CD4-positive, alpha-beta T cell treated with Interleukin-12 subunit alpha and Interleukin-12 subunit beta, for 1 hour (primary cell): ENCODE measurements at places on chromosomes 11 and 22.

- no peak for DNase-seq
Observed at GRCh38 chr11:111631024-111631665, 28.9 kb downstream of the SIK2 start.

DNA sequence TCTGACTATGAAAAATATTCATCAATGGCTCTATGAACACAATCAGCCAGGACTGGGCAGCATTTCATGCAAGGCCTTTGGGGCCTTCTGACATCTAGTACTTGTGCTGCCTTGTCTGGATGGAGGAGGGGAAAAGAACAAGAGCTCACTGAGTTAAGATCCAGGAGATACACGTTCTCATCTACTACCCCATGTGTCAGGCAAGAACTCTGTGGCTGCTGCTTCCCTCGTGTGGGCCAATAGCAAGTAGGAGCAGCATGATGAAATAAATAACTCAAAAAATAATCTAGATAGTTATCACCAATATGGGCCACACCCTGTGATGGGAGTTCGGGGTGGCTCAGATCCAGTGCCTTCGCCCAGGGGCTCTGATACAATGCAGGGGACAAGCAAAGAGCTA lies 7.3 kb downstream of the KCNE3 start:
- no peak for DNase-seq

GRCh38 chr11:79117488-79117887 lies 323.3 kb downstream of the TENM4 start:
- no peak for DNase-seq

- no peak for DNase-seq
Observed at GRCh38 chr11:125315079-125315740, 150.7 kb downstream of the PKNOX2 start.

DNA sequence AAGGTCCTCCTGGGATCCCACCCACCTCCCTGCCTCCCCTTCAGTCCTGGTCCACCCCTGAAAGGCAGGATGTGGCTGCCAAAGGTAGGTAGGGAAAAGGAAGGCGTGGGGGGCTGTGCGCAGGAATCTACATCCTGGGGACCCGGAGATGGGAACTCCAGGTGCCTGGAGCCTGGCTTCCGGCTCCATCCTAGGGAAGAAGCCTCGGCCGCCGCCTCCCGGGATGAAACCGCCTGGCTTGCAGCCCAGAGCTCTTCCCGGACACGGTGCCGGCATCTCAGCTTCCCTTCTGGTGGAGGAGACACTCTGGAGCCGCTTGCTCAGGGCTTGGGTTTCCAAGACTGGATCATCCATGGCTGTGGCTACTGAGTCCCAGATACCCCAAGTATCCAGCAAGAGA lies 33.3 kb upstream of the PDGFB start:
- no peak for DNase-seq

DNA sequence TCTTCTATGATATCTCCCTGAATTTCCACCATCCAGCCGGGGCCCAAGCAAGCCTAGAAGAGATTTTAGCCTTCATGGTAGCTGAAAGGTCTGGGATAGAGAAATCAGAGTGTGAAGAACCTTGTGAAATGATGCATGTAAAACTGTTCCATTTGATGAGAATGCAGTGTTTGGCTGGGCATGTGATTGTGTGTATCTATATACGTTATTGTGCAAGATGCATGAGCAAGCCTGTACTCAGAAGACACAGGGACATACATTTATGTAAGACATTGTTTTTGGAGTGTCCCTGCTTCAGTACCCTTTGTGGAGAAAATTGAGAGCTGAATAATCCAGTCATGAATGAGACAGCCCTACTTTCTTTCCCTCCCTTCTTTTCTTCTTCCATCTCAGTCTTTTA lies 15.2 kb upstream of the OR52K2 start:
- no peak for DNase-seq

DNA sequence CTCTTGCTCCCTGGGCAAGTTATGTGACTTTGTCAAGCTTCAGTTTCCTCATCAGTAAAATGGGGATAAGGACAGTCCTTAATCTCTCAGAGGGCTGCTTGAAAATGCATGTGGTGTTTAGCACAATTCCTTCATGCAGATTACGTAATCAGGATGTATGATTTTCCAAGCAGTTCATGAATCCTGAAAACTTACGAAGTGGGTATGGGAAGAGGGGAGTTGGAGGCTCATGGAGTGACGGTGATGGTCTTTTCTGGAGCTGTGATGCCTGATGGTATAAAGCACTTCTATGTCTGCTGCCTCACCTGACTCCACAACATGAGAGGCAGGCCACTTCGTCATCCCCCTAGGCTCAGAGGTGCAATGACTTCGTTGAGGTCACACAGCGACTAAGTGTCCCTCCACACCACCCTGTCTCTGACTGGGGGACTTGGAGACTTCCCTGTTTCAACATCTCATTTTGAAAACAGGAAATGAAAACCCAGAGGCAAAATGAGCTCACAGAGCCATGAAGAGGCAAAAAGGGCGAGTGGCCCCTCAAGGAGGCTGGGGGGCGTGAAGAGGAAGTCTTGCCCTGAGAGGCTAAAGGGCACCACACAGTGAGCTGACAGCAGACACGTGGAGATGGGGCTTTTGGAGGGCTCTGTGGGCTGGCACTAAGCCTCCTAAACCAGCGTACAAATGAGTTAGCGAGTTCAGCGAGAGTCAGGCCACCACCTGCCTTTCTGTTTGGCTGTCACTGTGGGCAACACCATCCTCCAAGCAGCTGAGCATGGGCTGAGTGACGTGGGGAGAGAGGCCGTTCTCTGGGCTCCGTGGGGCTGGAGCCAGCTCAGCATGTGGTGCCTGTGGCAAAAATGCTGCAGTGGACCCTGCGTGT lies 10.1 kb downstream of the MCM5 start:
- DNase-seq = peak; percentile 28

GRCh38 chr11:119928047-119928446 lies 199.0 kb upstream of the NECTIN1 start:
- no peak for DNase-seq

DNA sequence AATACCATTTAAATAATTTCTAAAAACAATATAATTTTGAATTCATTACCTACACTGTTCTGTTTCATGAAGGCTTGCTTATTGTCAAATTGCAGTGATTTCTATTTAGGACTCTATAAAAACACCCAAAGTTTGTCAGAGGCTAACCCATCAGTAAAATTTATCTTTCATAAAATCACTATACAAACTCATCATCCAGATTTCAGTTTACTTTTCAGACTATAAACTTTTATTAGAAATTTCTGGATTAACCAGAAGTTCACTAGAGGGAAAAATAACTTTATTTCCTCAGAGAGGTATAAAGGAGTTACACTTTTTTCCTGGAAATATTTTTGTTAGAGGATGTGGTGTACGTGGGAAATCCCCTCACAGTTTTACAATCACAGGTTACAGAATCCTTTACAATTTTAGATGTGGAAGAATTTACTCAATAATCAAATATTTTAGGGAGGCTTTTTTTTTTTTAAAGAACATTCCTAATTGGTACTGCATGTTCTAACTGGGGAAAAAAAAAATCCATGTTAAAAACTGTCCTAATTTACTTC lies 176.7 kb downstream of the SWAP70 start:
- DNase-seq = peak; percentile 15

DNA sequence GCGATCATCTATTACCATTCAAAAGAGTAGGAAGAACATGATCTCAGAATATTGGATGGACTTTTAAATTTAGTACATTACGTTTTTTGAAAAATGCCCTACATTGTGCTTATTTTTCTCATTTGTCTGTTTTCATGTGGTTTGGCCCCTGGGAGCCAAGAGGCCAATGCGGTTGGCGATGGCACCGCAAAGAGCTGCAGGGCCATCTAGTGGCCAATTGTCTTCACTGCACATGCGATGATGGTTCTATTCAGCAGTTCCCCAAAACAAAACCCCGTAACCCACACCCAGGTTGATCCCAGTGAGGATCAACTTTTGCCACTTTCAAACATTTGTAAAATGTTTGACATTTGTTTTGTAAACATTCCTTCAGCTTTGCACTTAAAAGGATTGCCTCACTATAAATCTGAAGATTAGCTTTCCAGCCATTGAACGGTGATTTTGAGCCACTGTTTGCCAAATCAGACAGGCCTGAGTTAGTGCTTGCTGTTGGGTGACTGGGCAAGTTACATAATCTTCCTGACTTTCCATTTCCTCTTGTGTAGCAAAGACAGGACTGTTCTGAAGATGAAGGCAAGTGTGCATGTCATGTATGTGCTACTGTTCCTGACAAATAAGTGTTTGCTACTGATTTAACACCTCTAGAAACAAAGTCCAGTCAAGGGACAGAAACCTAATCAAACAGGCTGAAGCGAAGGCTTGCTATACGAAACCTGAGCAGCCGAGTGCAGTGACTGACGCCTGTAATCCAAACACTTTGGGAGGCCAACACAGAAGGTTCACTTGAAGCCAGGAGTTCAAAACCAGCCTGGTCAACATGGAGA lies 29.2 kb upstream of the XBP1 start:
- peak; percentile 82 for DNase-seq

DNA sequence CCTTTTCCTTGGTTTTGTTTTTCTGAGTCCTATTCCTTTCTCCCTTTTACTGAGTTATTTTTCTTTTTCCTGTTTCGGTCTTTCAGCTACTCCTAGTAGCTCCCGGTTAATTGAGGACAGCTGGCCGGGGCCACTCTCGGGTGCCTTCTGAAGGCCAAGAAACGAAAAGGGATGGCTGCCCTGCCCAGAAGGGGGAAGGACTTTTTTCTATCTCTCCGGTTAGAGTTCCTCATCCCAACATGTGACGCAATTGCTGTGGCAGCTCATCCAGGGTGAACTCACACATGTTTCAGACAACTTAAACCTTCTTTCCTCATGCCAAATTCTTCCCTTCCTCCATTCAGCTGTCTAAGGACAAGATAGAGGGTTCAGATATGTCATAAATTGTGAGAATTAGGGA lies 83.6 kb downstream of the PIWIL4 start:
- no peak for DNase-seq

GRCh38 chr11:29452146-29452545 lies 564.7 kb downstream of the KCNA4 start:
- DNase-seq = no peak

- DNase-seq = no peak
Observed at GRCh38 chr11:3101921-3102640, 44.9 kb upstream of the CARS1 start.

DNA sequence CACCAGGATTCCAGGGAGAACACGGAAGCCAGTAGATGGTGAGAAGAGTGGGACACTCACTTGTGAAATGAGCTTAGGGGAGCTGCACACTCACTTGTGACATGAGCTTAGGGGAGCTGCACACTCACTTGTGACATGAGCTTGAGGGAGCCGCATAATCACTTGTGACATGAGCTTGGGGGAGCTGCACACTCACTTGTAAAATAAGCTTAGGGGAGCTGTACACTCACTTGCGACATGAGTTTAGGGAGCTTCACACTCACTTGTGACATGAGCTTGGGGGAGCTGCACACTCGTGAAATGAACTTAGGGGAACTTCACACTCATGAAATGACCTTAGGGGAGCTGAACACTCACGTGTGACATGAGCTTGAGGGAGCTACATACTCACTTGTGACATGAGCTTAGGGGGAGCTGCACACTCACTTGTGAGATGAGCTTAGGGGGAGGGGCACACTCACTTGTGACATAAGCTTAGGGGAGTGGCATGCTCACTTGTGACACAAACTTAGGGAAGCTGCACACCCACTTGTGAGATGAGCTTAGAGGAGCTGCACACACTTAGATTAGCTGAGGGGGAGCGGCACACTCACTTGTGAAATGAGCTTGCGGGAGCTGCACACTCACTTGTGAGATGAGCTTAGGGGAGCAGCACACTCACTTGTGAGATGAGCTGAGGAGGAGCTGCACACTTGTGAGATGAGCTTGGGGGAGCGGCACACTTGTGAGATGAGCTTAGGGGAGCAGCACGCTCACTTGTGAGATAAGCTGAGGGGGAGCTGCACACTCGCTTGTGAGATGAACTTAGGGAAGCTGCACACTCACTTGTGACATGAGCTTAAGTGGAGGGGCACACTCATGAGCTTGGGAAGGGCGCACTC lies 59.0 kb downstream of the NCAPD3 start:
- no peak for DNase-seq

GRCh38 chr11:79258576-79258975 lies 182.3 kb downstream of the TENM4 start:
- DNase-seq = no peak

- no peak for DNase-seq
Observed at GRCh38 chr22:48822278-48823233, 1005.1 kb downstream of the BRD1 start.

- no peak for DNase-seq
Observed at GRCh38 chr11:75152651-75153427, 1.9 kb downstream of the SLCO2B1 start.

GRCh38 chr22:41478891-41479521 lies 10.1 kb downstream of the ACO2 start:
- no peak for DNase-seq

- DNase-seq = peak; percentile 79
Observed at GRCh38 chr22:30485362-30485988, 13.7 kb upstream of the SEC14L3 start.

DNA sequence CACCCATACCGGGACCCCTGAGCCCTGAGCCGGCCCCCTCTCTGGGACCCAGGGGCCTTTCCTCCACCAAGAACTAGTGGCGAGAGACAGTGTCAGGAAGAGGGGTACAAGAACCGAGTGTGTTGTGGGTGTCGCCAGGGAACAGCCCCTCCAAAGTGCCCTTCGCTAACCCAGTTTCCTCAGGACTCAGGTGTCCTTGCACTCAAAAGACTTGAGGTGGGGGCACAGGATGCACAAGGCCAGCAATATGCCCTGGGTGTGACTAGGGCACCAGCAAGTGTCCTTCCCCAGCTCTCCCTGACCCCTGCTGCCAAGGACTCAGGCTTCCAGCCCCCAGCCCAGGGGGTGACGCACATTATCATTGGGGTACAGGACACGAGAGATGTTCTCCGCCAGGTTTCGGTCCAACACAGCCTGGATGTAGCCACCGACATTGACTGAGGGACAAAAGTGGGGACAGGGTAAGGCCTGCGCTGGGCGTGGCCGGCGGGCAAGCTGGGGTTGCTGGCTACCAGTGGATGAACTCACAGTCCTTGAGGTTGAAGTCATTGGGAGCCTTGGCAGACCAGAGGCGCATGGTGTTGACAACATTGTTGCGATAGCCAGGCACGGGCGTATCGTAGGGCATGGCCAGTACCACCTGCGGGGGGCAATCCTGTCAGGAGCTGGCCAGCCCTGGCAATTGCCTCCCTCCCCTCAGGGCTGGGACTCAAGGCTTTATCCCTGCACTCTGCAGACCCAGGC lies 4.7 kb downstream of the PYGM start:
- no peak for DNase-seq

DNA sequence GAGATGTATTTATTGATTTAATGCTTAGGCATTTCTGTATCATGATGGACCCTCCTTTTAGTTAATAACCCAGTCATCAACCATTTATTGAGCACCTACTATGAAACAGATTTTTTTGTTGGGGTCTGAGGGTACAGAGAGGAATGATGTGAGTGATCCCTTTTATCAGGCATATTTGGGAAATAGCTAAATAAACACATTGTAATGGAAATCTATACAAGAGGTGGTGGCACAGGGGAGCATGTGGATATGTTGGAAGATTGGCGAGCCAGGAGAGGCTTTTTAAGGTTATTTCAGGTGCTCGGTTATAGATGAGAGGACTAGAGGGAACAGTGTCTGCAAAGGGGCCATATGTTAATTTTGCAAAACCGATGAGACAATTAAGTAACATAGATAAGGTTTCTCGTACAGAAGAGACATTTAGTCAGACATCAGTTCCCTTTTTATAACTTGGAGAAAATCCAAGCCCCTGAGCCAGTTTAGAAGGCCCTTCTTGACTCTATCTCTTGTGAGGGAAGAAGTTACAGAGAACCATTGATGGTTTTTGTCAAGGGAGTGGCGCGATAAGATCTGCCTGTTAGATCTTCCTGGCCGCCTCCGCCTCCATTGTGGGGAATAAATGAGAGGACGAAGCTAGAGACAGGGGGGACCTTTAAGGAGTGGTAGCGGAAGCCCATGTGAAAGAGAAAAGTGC lies 2.0 kb downstream of the ATXN10 start:
- DNase-seq = no peak
